ENCODE measurements at places on chromosomes 1 and 21.

GRCh38 chr1:62299426-62300200, 19.6 kb downstream of the KANK4 start:
- no peak for DNase-seq

DNA sequence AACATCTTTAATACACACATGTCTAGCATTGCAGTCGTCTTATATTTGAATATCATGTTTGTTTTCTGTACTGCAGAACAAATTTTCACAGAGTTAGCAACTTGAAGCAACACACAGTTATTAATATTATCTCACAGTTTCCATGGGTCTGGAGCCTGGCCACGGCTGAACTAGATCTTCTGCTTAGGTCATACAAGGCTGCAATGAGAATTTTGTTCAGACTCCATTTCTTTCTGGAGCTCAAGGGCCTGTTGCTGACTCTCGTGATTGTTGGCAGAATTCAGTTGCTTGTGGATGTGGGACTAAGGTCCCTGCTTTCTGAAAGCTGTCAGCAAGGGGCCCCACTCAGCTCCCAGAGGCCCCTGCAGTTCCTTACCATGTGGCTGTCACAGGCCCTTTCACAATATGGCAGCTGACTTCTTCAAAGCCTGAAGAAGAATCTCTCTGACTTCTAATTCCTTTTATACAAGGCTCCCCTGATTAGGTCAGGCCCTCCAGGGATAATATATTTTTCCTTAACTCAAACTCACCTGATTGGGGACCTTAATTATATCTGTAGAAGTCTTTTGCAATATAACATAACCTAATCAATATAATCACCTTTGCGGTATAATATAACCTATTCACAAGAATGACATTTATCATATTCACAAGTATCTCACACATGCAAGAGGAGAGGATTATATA, 296.3 kb downstream of the NFIA start:
- no peak for DNase-seq

GRCh38 chr1:230414694-230415093, 11.4 kb downstream of the PGBD5 start:
- DNase-seq, result no peak

DNA sequence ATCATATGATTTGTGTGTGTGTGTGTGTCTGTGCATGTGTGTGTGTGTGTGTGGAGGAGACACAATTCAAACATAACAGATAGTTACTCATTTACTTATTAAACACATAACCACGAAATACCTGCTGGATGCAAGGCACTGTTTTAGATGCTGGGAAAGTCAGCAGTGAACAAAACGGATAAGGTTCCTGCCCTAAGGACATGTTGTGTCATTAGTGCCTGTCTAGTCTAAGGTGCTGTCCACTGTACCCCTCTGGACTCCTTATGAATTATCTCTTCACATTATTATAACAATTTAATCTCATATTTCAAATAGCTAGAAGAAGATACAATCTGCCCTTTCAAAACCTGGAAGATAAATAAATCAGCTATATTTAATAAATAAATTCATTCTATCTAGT, 162.4 kb downstream of the PLPPR5 start:
- no peak for DNase-seq

DNA sequence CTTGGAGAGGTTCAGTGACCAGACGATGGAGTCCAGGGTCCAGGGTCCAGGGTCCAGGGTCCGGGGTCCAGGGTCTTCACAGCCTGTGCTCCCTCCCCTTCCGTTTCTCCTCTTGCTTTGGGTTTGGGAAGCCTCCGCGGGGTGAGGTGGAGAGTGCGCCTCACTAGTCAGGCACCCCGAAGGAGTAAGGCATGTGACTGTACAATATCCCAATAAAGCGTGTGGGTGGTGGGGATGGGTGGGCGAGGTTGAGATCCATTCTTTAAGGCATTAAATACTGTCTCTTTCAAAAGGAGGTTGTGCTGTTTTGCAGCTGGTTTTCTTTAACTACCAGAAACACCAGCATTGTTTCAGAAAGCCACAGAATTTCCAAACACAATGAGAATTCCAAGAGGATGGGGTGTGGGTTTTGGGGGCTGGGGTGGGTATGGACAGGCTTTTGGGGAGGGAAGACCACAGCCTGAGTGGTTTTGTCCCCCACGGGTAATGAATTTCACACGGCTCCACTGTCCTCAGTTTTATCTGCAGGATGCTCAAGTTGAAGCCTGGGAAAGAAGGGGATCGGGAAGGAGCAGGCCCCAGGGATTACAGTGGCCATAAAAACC, 65.7 kb downstream of the KIF26B start:
- DNase-seq, result no peak

GRCh38 chr1:30971496-30971895, 62.9 kb upstream of the SDC3 start:
- no peak for DNase-seq

- DNase-seq, result no peak
These were observed 633.1 kb upstream of the CHRM3 start for GRCh38 chr1:238753252-238753651.

GRCh38 chr1:229266274-229266673, 4.6 kb upstream of the RAB4A start:
- no peak for DNase-seq

- DNase-seq, result peak; percentile 77
These were observed 12.8 kb downstream of the PDE9A start for GRCh38 chr21:42666023-42666747.

GRCh38 chr1:182656842-182657397, 27.5 kb downstream of the RGS8 start:
- no peak for DNase-seq

DNA sequence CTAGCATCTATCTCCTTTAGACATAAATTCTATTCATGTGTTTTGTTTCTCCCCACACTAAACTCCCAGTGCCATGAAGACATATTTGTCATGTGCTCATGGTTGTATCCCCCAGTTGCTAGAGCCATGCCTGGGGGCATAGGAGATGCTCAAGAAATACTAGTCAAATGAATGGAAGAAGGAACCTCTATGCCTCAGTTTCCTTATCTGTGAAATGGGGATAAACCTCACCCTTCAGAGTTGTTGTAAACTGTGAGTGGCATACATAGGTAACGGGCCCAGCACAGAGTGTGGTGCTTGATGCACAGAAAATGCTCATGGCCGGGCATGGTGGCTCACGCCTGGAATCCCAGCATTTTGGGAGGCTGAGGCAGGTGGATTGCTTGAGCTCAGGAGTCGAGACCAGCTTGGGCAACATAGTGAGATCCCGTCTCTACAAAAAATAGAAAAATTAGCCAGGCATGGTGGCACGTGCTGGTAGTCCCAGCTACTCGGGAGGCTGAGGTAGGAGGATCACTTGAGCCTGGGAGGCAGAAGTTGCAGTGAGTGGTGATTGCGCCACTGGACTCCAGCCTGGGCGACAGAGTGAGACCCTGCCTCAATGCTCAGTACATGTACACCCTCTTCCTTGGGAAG, 8.7 kb downstream of the LDLRAD2 start:
- no peak for DNase-seq

DNA sequence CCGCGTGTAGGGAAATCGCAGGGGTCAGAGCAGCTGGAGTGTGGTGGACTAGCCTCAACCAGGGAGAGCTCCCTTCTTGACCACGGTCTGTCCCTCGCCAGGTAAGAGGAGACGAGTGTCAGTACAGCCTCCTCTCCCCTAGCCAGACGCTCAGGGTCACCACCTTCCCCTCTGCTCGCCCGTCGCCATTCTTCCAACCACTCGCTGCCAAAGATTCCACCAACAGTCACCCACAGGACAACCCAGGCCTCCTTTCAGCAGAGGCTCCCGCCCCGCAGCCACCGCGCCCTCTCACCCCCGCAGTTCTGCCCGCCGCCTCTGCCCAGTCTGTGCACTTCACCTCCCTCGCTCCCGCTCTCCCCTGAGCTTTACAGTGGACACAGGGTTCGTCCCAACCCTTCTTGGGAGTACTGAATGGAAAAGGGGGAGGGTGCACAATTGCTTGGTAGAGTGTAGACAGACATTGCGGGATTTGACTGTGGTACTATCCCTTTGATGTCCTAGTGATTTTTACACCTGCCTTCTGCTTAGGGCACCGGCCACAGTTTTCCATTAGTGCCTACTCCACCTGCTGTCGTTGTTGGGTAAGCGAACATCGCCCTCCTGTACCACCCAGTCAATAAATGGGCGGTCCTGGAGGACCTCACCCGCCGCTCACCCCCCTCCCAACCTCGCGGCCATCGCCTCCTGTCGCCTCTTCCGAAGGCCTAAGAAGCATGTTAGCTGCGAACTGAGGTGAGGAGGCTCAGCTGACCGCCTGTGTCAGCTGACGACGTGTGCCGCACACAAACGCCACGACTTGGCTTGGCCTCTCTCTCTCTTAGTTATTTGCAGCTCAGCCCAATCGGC, 9.2 kb upstream of the NBPF11 start:
- no peak for DNase-seq

DNA sequence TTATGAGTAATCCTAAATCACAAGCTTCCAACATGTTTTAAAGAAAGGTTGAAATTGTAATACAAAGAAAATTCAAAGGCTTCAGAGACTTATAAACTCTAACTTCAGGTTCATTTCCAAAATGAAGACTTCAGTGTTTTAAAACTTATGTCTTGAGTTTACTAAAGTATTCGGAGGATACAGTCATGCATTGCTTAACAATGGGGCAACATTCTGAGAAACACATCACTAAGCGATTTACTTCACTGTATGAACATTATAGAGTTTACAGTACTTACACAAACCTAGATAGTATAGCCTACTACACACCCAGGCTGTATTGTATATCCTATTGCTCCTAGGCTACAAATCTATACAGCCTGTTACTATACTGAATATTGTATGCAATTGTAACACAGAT, 38.3 kb downstream of the CEP170 start:
- no peak for DNase-seq

- no peak for DNase-seq
These were observed 16.1 kb downstream of the LCA5L start for GRCh38 chr21:39429445-39429844.

- DNase-seq, result peak; percentile 82
These were observed 20.3 kb downstream of the ENO1 start for GRCh38 chr1:8858112-8858668.

DNA sequence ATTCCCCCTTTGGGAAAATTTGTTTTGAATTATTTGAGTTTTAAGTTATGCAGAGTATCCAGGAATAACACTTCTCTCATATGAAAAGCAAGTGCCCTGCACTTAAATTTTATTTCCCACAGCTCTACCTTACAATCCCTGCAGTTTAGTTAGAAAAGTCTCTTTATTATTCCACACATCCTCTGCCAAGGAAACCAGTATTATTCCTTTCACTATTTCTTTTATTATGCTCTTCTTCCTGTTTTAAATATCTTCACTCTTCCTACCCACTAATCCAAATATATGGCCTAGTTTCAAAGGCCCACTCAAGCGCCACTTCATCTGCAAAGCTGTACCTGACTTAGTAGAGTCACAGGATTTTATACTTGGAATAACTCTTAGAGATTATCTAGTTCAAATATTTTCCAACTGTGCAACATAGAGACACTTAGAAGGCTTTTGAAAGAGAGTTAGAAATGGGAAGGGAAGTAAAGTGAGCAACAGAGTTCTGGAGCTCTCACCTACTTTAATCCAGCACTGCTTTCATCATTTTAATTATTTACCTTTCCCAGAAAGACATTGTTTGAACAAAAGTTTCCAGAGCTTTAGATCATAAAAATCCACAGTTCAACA, 97.2 kb upstream of the LYPLAL1 start:
- DNase-seq, result no peak

DNA sequence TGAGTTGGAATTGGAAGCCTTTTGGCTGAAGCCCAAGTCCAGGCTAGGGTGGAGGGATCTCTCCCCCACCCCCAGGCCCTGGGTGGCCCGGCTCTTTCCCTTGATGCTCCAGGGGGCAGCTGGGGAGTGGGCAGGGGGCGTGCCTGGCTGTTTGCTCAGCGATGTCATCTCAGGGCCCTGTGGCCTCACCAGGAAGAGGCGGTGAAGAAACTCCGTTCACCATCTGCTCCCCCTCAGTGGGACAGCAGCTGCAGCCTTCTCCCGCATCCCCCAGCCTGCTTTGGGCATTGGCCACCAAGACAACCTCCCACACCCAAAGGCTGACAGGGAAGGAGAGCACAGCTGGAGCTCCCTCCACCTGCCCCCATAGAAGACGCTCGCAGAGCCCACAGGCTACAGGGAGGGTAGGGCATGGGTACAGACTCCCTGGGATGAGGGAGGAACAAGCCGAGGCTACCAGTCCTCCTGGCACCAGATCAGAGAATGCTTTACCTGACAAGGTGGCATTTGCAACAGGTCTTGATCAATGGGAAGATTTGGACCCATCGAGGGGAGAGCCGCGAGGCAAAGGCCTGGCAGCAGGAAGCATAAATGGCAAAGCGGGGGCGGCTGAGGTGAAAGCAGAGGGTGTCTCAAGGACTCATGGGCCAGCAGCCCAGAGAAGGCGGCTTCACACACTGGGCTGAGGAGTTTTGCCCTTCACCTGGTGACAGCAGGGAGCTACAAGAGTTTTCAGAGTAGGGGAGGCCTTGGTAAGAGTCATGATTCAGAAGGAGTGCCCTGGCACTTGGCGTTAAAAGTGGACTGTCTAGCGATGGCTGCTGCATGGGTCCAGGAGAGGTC, 6.5 kb upstream of the GUCA2A start:
- no peak for DNase-seq

DNA sequence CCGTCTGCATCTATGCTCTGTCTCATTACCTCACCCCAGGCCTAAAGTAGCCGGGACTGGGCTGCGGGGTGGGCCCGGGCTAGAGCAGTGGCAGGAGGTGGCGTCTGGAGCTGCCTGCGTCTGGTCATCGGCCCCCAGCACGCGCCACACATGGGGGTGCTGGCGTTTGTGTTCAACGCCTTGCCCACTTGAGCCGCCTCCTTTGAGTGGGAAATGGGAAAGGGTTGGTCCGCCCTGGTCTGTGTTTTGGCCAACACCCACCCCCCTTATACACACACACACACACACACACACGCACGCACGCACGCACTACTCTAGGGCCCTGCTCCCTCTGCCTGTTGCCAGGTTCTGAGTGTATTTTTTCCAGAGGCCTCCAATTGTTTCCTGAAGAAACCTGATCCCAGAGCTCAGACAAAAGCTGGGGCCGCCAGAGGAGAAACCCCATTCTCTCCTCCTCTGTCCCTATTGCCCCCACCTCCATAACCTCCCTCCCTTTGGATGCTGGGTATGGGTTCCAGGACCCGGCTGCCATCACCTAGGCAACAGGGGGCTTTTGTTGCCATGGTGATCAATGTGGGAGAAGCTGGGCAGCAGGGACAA, 10.1 kb downstream of the VANGL2 start:
- peak; percentile 32 for DNase-seq

- no peak for DNase-seq
These were observed 156.0 kb downstream of the RERE start for GRCh38 chr1:8661185-8662110.

DNA sequence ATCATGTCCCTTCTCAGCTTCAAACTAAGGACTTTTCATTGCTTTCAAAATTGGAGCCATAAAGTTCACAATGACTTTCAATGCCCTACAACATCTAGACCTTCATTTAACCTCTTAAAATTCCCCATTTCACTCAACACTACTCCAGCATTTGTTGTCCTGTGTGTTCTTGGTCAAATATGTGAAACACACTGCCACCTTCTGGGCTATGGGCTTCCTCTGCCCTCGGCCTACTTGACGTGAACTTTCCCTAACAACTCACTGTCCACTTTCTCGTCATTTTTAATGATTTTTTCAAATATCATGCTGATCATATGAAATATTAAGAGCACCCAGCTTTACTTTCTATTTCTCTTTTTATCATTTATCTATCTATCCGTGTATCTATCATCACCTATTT, 2018.4 kb downstream of the NCAM2 start:
- no peak for DNase-seq

- no peak for DNase-seq
These were observed 57.5 kb upstream of the IFFO2 start for GRCh38 chr1:19013826-19014548.

All from ELF-1 (cell line).